ENCODE measurements at places on chromosomes 7 and 10.

GRCh38 chr10:49083261-49083660 lies 32.1 kb downstream of the VSTM4 start:
- DNase-seq, result no peak

- no peak for DNase-seq
These were observed 770.8 kb upstream of the MBL2 start for GRCh38 chr10:53543410-53543809.

DNA sequence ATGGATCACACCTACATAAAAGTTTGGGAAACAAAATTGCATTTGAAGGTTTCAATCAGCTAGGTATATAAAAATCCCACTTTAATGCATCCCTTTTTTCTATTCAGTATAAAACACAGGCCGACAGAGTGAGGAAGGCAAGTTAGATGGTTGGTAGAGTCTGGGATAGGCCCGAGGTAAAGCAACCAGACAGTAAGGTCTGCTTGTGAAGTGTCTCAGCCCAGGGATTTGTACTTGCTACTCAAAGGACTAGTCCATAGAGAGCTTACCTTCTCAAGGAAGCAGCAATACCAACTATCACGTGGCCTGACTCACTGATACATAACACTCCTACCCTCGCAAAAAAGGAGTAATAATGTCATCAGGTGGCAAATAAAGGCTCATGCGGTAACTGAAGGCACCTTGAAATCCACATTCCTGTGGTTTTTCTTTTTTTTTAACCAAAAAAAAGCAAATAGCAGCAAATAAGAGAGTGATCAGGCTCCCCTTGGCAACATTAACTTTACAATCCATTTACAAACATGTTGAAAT lies 56.2 kb upstream of the ATP6V0A4 start:
- peak; percentile 20 for DNase-seq

DNA sequence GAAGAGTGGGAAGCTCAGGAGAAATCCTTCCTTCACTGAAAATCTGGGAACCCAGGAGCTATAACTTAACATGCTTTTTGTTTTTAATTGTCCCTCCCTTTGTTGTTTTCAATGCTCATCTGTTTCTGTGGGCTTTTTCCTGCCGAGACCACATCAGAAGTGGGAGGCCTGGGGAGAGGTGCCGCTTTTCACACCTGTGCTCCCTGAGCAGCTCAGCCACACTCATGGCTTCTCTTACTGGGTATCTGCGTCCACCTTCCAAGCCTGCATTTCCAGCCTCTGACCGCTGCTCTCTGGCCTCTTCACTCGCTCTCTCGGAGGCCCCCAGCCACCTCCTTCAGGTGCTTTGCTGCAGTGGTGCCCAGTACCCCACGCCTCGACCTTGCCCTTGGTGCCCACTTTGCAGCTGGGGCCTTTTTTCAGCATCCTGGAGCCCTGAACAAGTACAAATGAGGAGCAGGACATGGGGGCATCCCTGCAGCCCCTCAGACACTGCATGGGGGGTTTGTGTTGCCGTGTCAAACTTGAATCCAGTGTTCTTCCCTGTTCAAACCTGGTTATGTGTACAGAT lies 9.9 kb downstream of the C7orf57 start:
- no peak for DNase-seq

DNA sequence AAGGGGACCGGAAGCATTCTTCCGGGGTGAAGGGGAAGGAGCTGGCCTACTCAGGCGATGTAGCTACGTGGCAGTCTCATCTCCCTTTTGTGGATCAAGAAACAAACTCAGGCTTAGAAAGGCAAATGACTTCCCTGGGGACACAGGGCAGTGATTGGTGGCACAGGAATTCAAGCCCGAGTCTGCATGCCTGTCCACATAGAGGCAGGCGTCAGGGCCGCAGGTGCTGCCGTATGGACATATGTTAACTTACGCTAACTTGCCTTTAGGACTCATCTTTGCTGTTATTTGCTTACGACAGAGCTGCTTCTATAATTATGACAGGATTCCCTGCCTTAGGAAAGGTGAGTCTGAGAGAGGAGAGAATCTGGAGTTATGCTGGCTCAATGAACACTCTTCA lies 42.3 kb upstream of the KLF6 start:
- no peak for DNase-seq

GRCh38 chr7:37918526-37918925 lies 1.9 kb upstream of the SFRP4 start:
- DNase-seq, result no peak

DNA sequence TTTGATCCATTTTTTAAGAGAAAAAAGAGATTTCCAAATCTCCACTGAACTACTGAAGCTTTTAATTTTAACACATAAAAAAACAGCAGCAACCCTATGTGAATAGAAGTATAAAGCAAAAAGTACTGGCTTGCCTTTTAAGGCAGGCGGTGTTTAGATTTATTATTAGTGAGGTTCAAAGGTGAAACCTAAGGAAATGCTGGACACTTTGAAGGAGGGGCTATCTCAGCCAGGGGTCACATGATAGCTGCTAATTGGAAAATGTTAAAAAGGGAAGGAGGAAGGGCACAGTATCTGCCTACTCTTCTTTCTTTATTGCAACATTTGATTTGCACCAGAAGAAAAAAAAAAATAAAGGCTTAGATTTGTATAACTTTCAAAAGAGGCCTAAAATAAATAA lies 183.8 kb downstream of the SKAP2 start:
- no peak for DNase-seq

- DNase-seq, result no peak
These were observed 31.6 kb downstream of the NCAPG2 start for GRCh38 chr7:158672975-158673374.

GRCh38 chr7:132518102-132518838 lies 58.0 kb downstream of the PLXNA4 start:
- no peak for DNase-seq

DNA sequence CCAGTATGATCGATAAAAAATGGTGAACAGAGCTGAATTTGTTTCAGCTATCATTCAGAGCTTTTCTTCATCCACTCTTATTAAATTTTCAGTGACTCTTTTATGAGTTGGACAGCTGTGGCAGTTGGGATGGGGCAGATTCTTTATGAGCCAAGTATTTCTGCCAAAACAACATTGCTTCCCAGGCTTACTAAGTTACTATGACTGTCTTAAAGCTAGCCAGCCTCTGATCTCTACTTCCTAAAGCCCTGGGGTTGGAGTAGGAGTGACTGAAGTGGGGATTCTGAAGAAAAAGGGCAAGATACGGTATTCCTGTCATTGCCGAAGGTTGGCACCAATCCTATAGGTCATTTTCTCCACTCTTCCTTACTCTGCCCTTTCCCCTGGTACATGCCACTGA lies 12.7 kb downstream of the RPP30 start:
- DNase-seq, result no peak

DNA sequence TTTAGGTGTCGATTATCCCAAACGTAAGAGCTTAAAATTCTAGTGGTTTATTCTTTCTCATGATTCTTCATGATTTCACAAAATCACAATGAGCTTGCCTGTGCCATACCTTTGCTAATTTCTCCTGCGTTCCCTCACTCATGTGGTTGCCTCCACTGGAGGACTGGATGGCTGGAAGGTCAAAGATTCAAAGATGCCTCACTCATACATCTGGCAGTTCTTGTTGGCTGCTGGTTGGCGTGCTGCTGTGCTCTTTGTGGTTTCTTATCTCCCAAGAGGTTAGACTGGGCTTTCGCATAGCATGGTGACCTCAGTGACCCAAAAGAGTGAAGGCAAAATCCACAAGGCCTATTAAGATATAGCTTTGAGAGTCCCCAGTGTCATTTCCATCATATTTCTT lies 877.6 kb upstream of the AUTS2 start:
- DNase-seq, result no peak

GRCh38 chr7:66157060-66157459 lies 42.4 kb downstream of the CRCP start:
- DNase-seq, result no peak

DNA sequence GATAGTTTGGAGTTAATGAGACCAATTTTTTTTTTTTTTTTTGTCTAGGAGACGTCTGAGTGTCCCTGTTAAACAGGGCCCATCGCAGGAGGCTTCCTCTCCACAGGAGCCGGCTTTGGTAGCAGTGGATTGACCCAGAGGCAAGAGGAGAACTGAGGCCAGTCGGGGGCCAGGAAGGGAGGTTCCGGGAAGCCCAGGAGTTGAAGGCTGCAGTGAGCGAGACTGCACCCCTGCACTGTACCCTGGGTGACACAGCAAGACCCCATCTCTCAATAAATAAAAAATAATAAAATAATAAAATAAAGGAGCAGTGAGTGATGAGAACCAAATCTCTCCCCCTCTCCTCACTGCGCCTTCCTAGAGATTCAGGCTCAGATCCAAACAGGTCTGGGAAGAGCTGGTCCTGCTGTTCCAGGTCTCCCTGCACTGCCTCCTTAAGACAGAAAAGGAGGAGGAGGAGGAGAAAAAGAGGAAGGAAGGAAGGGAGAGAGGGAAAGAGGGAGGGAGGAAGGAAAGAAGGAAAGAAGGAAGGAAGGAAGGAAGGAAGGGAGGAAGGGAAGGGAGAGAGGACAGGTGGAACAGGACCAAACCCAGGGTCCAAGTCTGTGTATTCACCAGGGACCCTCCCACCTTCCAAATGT lies 3.5 kb downstream of the MNX1 start:
- no peak for DNase-seq

GRCh38 chr7:150633926-150634325 lies 1.7 kb upstream of the GIMAP6 start:
- no peak for DNase-seq

All from LoVo (cell line).